ENCODE measurements at places on chromosomes 12 and 14. TPM values are rescaled to one million over a fixed set of nuclear protein-coding genes. Genes with fewer than 3 reads are reported as not detected.

CPM gene
- total RNA-seq, result 92.0 TPM

GPR137C gene
- 0.17 TPM for total RNA-seq

TEAD4 gene
- total RNA-seq, result 13.5 TPM

CFAP54 gene
- total RNA-seq, result not detected

TMEM179 gene
- total RNA-seq, result not detected

DUSP16 gene
- 20.3 TPM for total RNA-seq

FKBP11 gene
- 8.9 TPM for total RNA-seq

PRB2 gene
- not detected for total RNA-seq
